ENCODE measurements at places on chromosomes 6 and 20.
A peak's percentile ranks its signal among the peaks of the same experiment; 100 is the strongest.

- DNase-seq, result no peak
Measured at GRCh38 chr6:105893741-105894140, 192.4 kb upstream of the PRDM1 start.

- no peak for DNase-seq
Measured at GRCh38 chr6:165820934-165821333, 157.9 kb upstream of the PDE10A start.

- DNase-seq, result no peak
Measured at GRCh38 chr6:13005994-13006393, 289.4 kb downstream of the PHACTR1 start.

- DNase-seq, result no peak
Measured at GRCh38 chr6:106099235-106099537, 13.1 kb downstream of the PRDM1 start.

DNA sequence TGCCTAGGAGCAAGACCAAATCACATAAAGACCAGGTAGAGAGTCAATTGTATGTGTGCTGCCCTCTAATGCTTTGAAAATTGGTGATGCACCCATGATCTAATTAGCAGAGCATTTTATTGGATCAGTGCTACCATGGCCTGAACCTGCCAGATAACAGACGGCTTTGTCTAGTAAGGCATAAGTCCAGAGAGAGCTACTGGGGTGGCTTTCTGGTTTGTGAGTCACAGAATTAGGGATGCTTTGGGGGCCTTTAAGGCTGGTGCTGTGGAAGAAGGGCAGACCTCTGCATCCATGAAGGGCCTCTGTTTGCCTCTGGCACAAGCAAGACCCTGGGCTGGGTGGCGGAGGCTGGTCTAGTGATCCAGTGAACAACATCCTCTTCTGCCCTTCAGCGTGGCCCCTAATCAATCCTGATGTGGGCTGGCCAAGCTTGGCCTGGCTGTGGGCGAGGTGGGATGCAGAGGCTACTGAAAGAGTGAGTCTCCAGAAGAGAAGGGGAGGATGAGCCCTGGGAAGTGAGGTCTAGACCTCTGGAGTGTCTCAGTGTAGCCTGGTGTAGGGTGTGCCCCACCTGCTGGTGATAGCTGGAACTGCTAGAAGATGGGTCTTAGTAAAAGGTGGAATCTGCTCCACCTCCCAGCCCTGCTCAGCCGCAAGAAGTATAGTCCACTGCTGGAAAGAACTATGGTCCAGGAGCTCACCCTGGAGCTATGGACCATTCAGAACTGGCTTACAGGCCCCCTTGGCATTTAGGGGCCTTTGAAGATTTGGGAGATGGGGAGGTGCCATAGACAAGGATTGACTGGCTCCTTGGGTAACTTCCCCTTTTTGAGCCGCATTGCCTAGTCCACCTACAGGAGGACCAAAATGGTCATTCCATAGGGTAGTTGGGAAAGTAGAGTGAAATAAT is 36.7 kb upstream of the AAR2 start:
- peak; percentile 52 for DNase-seq

- no peak for DNase-seq
Measured at GRCh38 chr6:152273638-152274037, 363.5 kb downstream of the SYNE1 start.

- no peak for DNase-seq
Measured at GRCh38 chr6:13445005-13445743, 42.2 kb downstream of the GFOD1 start.

DNA sequence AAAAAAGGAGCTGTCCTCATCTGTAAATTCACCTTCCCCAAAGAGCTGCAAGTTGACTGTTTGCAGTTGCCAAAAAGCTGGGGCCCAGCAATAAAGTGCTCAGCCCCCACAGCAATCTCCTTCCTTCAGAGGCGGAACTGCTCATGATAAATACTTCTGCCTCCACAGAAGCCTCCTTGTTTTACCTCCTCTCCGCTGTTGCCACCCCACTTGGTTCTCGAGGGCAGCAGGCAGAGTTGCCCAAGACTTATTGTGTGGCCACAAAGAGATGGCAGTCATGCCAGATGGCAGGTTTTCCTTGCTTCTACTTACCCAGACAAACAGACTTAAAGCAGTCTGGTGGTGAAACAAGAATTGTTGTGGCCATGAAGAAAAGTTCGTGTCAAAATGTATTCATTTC is 66.3 kb downstream of the SLX4IP start:
- DNase-seq, result no peak

DNA sequence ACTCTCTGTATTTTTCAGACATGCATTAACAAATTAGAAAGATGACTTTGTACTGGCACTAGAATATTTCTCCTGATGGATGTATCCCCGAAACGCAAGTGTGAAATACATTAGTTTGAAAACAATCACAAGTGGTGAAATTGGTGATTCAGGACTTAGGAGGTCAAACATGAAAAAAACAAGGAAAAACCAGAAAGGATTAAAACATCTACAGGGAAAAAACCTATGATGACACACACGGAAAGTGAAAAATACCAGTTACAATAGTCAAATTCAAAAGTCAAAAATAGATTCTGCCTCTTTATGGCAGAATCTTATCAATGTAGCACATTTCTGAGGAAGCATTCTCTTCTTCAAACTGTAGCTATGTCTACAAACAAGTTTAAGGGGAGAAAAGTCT is 129.0 kb upstream of the SGK1 start:
- DNase-seq, result no peak

- no peak for DNase-seq
Measured at GRCh38 chr6:41161851-41162552, 914 bp downstream of the TREM2 start.

GRCh38 chr6:45650524-45651135 is 272.9 kb upstream of the SUPT3H start:
- no peak for DNase-seq

DNA sequence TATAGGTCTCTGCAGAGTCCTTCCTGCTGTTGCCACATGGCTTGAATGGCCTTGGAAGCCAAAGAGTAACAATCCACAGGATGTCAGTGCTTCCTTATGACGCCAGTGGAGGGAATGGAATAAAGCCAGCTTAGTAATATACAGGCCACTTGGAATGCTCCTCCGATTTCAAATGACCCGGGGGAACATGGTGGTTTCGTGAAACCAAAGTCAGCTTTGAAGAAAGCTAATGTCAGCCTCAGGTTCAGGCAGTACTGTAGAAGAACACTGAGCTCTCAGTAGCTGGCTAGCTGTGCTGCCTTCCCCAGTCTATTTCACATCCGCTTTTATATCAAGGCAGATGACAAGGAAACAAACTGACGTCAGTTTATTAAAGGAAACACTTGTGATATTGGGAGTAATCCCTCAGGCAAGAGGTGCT is 189.1 kb downstream of the DTNBP1 start:
- DNase-seq, result no peak

DNA sequence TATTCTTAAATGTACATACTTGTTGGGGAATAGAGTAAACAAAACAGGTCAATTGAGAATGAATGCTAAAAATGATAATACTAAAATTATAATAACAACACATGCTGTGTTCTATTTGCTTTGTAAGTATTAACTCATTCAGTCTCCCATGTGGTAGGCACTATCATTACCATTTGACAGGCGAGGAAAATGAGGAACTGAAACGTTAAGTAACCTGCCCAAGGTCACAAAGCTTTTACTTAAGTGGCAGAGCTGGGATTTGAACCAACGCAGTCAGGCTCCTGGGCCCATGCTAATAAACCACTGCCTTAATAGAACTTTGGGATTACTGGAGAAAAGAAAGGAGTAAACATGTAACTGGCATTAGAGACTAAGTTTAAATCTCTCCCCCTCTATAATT is 3.8 kb downstream of the NSFL1C start:
- no peak for DNase-seq

DNA sequence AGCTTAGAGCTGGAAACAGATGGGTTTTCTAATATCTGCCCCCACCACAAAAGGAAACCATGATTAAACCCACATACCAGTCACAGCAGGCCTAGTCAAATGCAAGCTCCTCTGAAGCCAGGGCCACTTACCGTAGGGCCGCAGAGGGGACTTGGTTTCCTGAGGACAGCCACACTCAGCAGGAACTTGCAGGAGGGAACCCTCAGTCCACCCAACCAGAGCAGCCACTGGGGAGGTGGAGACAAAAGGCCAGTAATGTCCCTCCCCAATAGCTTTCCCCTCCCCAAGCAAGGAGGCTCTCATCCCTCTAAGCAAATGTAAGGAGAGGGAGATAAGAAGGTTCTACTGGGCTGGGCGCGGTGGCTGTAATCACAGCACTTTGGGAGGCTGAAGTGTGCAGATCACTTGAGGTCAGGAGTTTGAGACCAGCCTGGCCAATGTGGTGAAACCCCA is 384.4 kb upstream of the JARID2 start:
- no peak for DNase-seq

- no peak for DNase-seq
Measured at GRCh38 chr6:149910721-149911151, 12.2 kb downstream of the RAET1G start.

DNA sequence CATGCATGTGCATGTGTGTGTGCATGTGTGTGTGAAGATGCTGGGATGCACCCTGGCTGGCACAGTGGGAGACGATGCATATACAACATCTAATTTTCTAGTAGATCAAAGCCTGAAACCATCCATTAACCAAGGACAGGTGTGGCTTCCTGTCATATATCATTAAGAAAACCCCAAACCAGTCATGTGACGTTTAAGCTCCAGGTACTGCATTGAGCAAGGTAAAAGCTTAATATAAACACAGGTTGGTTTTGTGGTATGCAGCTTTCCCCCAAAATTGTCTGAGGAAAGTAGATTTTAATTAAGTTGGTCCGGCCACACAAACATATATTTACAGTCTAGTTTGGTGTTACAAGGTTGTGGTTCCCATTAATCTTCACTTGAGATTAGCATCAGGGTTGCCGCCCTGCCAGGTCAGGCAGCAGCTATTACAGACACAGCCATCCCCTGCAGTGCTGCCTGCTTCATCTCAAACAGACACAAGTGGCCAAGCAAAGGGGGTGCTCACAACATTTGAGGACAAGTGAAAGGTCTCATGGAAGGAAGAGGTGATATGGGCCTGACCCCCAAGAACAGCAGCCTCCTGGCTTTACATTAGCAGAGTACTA is 48.6 kb upstream of the NAA20 start:
- DNase-seq, result no peak

DNA sequence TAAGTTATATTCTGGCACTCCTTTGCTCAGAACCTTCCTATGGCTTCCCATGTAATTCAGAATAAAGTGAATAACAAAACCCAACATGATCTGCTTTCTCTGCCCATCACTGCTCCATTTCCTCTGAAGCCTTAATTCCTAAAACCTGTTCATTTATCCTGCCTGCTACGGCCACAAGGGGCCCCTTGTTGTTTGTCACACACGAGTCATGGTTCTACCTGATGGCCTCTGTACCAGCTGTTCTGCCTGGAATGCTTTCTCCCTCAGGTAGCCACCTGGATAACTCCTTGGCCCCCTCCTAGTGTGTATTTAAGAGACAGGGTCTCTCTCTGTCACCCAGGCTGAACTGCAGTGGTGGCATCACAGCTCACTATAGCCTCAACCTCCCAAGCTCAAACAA is 26.8 kb downstream of the ERGIC3 start:
- no peak for DNase-seq

- no peak for DNase-seq
Measured at GRCh38 chr20:22333885-22334545, 250.4 kb downstream of the FOXA2 start.

DNA sequence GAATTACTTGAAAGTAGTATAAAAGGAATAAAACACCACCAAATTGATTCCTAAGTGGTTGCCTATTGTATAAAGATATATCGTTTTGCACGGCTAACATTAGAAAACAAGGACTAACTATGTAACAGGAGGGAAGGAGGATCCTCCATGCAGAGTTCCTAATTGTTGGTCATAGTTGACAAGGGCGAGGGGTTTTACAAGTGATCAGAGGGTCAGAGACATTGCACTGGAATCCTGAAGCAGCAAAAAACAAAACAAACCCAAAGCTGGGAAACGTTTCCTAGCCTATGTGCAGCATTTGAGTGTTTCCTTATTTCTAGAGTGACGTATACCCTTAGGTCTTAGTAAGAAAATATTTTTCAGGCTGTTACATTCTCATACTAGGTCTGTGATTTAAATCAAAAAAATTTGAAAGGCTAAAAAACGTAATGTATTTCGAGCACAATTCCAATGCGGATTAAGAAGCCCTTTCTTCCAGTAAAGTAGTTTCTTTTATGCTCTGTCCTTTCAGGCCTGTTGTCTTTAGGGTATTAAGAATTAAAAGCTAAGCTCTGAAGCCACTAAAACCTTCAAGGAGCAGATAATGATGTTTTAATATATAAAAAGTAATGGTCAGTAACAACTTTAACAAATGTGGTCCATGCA is 373.8 kb upstream of the MMS22L start:
- DNase-seq, result no peak

DNA sequence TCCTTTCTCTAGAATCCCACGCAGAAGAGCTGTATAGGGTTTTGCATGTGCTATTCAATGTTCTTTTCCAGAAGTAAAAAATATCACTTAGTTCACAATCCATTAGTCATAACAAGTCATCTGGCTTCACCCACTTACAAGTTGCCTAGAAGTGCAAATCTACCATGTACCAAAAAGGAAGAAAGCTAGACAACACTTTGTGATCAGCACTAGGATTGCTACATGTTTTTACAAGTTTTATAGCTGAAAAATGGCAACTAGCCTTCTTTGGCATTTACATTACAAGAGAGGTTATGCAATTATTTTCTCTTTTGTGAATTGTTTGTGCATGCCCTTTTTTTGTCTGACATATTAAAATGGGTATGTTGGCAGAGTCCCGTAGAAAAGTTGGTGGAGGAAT is 85.6 kb upstream of the PTPRK start:
- DNase-seq, result no peak

GRCh38 chr6:50792771-50793170 is 25.9 kb upstream of the TFAP2B start:
- DNase-seq, result no peak

- no peak for DNase-seq
Measured at GRCh38 chr6:114304304-114304887, 38.4 kb downstream of the HS3ST5 start.

- DNase-seq, result no peak
Measured at GRCh38 chr6:37019065-37019450, 13.6 kb downstream of the FGD2 start.

DNA sequence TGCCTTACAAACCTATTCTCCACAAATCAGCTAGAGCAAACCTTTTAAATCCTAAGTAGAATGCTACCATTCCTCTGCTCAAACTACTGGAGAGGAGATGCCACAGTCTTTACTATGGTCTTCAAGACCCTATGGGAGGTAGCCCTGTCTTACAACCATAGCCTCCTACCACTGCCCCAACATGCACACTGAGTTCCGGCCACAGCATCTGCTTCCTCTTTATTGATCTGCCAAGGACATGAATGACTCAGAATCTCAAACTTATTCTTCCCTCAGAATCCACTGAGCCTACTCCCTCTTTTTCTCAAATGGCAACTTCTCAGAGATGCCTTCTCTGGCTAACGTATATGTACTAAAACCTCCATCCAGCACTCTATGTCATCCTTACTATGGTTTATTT is 12.2 kb upstream of the ANKEF1 start:
- no peak for DNase-seq

DNA sequence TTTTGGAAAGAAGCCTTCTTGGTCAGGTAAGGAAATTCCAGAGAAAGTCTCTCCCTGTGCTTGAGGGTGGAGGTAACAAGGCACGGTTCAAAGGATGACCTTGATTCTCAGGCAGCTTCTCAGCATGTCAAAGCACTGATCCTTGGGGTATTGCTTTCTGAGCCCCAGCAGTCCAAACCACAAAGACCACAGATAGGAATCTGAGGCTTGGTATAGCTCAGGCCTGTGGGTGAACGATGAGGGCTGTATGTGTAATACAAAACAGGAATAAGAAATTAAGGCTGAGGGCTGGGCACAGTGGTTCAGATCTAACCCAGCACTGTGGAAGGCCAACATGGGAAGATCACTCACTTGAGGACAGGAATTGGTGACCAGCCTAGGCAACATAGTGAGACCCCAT is 70.2 kb upstream of the SLC22A1 start:
- DNase-seq, result no peak

- DNase-seq, result no peak
Measured at GRCh38 chr20:17062712-17063111, 164.1 kb upstream of the PCSK2 start.

Measured in T follicular helper cell (primary cell).